ENCODE measurements at places on chromosomes 11 and 22. TPM values are rescaled to one million over a fixed set of nuclear protein-coding genes. Genes with fewer than 3 reads are reported as not detected.

Gene CECR2
- total RNA-seq = not detected

Gene C11orf87
- not detected for total RNA-seq

Gene MAPK8IP2
- 2.5 TPM for total RNA-seq

GRCh38 chr22:45285263-45286058 is 712 bp downstream of the UPK3A start:
- no peak for DNase-seq

GRCh38 chr11:134552749-134553148 is 140.7 kb upstream of the B3GAT1 start:
- no peak for DNase-seq

- DNase-seq = no peak
Observed at GRCh38 chr11:130049328-130049771, 20.3 kb upstream of the APLP2 start.

DNA sequence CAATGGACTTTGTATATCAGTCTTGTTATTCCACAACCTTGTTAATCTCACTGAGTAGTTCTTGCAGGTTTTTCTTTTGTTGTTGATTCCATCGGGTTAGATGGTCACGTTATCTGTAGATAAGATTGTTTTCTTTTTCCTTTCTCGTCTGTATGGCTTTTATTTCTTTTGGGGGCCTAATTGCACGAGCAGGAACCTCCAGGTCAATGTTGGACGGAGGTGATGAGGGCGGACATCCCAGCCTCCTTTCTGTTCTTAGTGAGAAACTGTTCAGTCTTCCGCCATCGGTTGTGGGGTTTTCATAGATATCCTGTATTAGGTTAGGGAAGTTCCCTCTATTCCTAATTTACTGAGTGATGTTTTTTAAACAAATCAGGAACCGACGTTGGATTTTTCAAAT is 4.8 kb upstream of the PRR33 start:
- no peak for DNase-seq

DNA sequence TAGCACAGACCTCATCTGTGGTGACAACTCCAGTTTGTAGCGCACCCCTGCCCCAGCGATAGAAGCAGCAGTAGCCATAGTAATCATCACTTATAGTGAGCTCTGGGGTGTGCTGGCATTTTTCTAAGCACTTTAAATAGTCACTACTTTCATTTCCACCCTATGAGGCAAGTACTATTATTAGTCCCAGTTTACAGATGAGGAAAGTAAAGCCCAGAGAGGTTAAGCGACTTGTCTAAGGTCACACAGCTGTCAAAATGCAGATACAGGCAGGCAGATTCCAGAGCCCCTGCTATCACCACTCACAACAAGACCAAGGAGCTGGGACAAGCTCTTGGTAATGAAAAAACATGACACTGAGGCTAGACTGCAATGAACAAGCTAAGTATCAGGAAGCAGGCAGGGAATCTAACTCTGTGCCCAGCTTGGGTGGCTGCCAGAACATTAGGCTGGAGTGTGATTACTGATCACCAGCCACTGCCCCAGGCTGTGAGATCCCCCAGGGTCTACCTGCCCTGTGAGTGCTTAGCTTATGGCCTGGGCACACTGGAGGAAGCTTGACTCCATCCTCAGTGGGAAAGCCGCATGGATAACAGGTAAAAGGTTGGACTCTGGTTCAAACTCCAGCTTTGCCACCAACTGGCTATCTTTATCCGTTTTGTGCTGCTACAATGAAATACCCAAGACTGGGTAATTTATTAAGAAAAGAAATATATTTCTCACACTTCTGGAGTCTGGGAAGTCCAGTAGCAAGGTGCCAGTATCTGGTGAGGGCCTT is 561.1 kb downstream of the MN1 start:
- DNase-seq = no peak

GRCh38 chr11:44602891-44603310 is 37.4 kb downstream of the CD82 start:
- DNase-seq = no peak

DNA sequence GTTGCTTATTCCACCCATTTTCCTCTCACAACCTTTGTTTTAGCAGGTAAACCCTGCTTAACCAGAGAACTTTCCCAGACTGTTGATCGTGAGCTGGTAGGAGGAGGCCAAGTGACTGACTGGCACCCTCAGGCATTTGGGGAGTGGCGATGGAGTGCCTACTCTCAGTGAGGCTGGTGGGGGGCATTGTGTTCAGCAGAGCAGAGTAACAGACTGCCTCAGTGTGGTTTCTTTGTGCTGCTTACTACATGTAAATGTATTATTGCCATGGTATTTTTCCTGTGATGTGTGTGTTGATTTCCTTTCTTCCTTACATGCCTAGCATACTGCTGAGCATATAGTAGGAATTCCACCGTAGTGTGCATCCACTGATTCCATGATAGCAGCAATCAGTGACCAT is 2.6 kb downstream of the MARK2 start:
- DNase-seq = peak; percentile 46

DNA sequence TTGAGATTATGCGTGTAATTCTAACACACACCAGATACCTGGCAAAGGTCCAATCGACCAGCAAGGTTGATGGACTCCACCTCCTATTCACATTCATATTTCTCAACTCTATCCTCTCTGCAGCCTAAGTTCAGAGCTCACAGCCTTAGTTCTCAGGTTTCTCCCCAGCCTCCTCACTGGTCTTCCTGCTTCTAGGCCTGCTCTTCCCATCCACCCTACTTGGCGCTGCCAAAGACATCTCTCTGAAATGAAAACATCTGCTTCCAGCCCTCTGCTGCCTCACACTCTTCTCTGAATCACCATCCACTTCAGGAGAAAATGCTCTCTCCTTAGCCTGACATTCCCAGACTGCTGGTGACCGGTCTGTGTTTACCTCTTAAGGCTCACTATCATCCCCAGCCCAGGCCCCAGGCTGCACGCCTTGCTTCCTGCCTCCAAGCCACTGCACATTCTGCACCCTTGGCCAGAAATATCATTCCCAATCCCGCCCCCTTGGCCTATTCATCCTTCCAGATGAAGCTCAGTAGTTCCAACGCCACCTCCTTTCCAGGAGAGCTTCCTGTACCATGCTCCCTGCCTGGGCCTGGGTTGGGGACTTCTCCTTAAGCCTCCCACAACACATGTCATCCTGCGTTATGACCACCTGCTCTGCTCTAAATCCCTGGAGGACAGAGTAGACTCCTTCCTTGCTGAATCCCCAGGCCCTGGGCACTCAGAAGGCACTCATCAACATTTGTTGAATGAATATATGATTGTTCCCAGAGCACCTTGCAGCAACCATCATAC is 3.5 kb downstream of the ARRB1 start:
- DNase-seq = peak; percentile 75

All from MCF 10A (cell line).